ENCODE measurements at places on chromosomes 16 and 17.
A peak's percentile ranks its signal among the peaks of the same experiment; 100 is the strongest.

DNA sequence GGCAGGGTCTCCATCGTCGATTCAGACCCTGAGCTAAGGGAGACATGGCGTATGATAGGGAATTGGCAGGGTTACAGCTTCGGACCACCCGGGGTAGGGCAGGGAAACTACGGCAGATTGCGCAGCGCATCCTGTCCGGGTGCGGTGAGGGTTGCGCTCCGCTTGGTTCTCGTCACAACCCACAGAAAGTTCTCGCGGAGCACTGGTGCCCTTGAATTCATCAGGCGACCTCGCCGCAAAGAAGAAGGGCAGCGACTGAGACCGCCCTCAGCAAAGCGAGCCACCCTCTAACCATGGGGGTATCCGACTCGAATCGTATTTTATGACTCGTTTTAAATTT, 1.2 kb downstream of the HS3ST3B1 start:
- DNase-seq: peak; percentile 87

- DNase-seq: no peak
These were observed 25.3 kb downstream of the DBNDD1 start for GRCh38 chr16:89993971-89994370.

DNA sequence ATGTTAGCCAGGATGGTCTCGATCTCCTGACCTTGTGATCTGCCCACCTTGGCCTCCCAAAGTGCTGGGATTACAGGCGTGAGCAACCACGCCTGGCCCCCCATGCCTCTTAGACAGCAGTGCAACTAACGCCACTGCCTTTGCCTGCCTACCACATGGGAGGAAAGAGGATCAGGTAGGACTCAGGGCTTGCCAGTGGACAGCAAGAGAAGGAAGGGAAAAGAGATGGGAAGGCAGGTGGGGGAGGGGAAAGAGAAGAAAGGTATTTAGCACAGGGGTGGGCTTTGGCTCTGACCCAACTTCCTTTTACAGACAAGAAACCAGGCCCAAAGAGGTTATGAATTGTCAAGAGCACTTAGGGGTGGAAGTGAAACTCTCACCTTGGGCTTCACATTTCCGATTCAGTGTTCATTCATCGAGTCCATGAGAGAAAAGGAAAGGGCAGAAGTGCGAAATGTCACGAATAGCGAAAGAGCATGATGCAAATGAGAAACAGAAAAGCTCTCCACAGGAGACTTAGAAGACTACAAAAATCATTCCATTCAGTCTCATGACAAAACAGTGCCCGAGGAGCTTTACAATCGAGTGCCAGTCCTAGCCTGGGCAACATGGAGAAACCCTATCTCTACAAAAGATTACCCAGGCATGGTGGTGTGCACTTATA, 36.4 kb downstream of the CDK5R1 start:
- DNase-seq: peak; percentile 64

DNA sequence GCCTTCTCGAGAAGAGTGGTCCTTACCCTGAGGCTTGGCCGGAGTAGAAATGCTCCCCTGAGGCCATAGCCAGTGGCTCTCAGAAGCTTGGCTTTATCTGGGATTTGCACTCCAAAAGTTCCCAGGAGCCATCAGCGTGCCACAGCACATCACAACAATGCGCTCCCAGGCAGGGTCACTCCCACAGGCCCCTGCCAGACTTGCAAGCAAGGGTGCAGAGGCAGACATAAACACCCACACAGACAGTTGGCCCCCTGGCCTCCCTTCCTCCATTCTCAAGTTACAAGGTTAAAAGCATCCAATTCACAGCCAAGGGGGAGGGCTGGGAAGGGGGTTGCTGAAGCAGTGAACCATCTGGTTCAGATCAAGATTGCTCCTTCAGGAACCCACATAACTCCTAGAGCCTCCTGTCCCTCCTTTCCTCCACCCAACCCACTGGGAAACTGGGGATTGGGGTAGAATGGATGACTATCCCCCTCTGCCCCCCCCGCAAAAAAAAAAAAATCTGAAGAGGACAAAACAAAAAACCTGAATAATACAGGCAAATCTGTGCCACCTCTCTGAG, 1.8 kb downstream of the ST3GAL2 start:
- no peak for DNase-seq

DNA sequence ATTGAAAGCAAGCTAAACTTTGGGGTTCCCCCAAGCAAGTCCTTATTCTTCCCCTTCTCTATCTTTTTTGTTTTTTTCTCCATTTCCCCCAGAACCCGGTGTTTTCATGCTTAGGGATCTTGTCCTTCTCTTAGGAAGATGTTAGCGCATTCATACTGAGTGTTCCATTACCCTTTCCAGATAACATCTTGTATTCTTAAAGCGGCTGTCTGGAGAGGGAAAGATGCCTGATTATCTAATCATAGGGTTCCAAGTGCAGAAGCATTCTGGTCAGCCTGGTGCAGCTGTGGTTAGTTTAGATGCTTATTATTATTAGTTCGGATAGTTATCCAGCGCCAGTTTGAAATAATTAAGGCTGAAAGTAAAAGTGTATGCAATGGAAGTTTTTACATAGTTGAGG, 2.0 kb downstream of the TOM1L1 start:
- no peak for DNase-seq

Data from activated effector memory CD4-positive, alpha-beta T cell treated with anti-CD3 and anti-CD28 coated beads, Interleukin-2, amount 50 U/mL, for 16 hours (primary cell).